Amniotic stem cell (primary cell): ENCODE measurements at places on chromosomes 2 and 18.

DNA sequence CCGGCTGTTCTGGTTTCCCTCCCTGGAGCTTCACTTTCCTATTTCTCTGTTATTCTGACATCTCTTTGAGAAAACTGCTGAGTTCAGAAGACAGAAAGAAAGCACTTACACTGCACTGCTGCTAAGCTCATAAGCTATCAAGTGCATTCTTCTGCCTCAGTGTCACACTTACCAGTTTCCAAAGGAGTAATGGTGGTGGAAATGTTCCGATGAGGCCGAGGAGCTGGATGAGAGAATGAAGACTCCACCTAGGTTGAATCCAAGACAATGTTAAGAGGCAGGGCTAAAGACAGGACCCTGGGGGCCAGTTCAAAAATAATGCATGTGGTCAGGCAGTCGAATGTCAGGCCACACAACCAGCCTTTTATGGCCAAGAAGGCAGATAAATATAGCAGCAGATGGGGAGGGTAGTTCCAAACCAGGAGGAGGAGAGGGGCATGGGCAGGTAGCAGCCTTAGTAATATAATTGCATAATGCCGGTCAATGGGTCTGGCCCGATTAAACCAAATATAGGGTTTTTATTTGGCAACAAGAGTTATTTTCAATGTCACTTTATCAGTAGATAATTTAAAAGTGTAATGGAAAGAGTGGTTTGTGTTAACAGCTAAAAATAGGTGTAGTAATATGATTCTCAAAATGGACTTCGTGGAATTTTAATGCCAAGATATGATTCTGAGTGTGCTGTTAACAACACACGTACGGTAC lies at the start of gene MYOM1:
TSS of gene MYOM1 (minus strand) at position 338 of the 705 bp plus-strand sequence. CDS start 4,745 bp downstream, outside the sequence.
- no peak for DNase-seq

DNA sequence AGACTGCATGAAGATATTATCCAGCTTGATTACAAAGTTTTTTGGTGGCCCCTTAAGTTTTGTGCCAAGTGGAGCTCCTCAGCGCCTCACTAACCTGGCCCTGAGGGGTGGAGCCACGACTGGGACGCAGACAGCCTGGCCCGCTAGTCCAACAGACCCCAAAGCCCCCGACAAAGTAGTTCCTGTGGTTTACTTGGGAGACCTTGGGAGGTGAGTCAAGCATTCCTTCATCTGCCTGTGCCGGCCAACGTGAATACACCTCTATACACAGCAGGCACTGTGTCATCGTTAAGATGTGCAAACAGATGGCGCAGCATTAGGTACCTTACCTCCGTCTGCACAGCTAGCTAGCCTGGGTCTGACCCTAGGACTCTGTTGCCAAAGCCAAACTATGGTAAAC lies 55.0 kb upstream of the LAMA1 start:
- no peak for DNase-seq

DNA sequence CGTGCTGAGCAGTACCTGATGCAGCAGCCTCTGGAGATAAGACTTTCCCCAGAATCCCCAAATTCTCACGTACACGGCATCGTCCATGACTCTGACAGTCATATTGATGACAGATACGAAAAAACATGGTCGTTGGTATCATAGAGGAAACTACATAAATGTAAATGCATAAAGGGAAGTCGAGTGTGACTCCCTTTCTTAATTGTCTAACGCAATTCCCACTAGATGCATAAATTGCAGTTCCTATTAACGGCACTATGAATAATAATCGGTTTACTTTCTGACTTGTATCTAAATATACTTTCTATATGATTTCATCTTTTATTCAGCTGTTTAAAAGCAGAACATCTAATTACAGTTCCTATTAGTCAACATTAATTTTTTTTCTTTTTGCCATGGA lies 322.6 kb upstream of the REV1 start:
- DNase-seq: no peak

DNA sequence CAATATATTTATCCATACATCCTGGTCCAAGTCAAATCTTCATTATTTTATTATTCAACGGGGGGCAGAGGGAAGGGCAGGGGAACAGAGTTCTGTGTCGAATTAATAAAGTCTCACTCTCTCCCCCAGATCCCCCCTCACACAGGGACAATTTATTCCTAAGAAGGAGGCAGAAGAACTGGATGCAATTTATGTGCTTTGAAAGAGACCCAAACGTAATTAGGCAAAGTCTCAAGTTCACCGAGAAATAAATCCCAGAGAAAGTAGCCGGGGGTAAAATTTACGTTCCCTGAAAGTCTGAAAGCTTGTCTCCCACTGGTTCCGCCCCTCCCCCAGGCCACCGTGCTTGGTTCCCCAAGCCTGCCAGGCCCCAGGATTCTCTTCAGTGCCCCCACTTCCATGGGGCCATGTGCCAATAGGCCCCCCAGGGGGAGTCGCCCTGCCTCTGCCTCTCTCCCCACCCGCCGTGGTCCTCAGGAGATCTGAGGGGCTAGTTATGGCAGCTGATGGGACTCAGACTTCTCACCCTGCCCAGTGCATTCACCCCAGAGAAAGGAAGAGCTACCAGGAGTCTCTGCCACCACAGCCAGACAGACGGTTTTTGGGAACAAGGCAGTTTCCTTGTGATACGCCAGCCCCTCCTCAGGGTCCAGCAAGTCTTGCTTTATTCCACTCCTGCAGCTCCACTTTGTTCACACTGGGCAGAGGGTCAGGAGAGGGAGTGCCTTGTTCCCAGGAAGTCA lies 215.5 kb downstream of the CYP26B1 start:
- no peak for DNase-seq

- DNase-seq: peak; percentile 39
Measured at GRCh38 chr2:54360055-54360792, 95.9 kb upstream of the SPTBN1 start.

- DNase-seq: no peak
Measured at GRCh38 chr2:10167316-10167715, 44.8 kb downstream of the RRM2 start.

GRCh38 chr2:74328074-74328473 lies 15.1 kb downstream of the SLC4A5 start:
- DNase-seq: no peak

- DNase-seq: no peak
Measured at GRCh38 chr2:216967889-216968288, 108.0 kb upstream of the TNP1 start.

DNA sequence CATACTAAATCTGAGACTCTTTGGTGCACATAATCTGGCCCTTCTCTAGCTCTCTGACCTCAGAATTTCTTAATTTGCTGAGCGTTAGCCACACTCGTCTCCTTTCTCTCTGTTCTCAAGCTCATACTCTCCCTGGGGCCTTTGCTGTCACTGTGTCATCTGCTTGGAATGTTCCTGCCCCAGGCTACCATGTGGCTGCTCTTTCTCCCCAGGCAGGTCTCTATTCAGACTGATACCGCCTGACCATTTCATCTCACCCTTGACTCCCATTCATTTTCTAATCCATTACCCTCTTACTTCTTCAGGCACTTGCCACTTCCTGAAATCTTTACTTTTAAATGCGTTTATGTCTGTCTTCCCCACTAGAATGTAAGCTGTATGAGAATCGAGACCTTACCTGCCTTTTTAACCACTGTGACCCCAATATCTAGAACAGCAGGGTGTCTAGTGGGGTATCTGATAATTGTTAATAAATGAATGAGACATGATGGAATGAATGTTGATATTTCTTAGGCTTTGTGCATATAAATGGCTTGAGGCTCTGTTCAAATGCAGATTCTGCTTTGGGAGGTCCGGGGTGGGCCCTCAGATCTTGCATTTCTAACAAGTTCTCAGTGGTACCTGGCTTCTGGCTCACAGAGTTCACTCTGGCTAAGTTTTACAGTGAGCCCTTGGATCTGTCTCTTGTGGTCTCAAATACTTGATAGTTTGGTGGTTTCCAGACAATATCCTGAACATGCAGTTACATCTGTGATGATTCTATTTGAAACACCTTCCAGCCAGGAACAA lies 89.9 kb upstream of the EPC2 start:
- DNase-seq: no peak

GRCh38 chr2:152701198-152701597 lies 16.1 kb downstream of the PRPF40A start:
- no peak for DNase-seq

DNA sequence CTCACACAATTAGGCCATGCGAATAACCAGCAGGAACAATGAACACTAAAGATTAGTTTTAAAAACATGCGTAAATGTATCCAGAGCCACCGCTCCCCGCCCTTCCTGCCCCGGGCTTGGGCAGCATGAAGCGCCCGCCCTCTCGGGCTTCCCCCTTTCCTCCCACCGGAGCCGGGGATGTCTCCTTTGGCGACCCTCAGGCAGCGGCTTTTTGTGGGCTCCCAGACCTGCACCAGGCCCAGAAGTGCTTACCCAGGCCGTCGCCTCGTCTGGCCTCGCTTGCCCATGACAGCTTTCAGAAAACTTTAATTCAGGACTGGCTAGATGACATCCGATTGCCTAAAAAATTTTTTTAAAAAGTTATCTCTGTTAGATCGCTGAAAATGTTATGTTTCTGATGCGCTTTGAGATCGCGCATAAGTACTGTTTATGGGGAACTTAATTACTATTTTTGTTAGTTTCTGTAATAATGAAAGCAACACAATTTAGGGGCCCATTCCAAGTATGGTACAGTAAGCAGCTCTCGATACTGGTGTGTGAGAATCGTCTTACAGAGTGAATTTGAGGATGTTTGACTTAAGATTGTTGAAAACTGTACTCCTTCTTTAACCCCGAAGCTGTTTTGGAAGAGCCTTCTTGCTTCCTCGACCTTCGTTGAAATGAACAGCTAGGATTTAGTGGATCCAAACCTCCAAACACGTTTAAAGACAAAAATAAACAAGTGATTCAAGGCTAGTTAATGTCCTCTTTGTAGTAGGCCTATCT lies 1.1 kb downstream of the MAP3K20 start:
- no peak for DNase-seq

DNA sequence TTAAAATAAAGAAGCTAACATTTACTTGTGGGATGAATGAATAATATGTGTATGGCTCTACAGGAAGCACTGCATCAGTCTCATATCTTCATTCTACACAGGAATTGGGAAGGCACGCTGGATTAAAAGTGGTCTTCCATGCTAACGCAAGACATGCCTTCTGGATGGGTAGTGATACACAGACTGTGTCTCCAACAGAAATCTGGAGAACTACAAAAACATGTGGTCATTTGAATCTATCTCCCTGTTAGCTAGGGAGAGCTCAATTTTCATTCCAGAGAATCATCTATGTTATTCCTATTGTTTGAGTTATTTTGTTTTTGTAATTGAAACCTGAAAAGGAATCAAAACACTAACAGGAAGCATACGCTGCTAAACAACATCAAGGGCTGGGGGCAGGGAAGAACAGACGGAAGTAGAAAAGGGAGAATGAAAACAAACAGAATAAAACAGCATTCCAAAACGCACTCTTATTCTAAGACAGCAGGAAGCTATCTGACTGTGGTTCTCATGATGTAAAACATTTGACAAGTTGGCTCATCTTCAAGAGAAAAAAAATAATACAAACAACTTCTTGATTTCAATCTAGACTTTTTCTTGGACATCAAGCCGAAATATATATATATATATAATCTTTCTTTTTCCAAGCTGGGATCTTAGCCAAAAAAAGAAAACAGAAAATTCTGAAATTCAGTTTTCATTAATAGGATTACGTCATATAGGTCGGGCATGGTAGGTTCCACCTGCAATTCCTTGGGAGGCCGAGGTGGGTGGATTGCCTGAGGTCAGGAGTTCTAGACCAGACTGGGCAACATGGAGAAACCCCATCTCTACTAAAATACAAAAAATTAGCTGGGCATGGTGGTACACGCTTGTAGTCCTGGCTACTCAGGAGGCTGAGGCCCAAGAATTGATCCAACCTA lies 31.5 kb upstream of the ASNSD1 start:
- DNase-seq: no peak

- no peak for DNase-seq
Measured at GRCh38 chr18:46546111-46546640, 110.8 kb downstream of the LOXHD1 start.

GRCh38 chr18:23539296-23539695 lies 36.0 kb downstream of the RMC1 start:
- DNase-seq: no peak

DNA sequence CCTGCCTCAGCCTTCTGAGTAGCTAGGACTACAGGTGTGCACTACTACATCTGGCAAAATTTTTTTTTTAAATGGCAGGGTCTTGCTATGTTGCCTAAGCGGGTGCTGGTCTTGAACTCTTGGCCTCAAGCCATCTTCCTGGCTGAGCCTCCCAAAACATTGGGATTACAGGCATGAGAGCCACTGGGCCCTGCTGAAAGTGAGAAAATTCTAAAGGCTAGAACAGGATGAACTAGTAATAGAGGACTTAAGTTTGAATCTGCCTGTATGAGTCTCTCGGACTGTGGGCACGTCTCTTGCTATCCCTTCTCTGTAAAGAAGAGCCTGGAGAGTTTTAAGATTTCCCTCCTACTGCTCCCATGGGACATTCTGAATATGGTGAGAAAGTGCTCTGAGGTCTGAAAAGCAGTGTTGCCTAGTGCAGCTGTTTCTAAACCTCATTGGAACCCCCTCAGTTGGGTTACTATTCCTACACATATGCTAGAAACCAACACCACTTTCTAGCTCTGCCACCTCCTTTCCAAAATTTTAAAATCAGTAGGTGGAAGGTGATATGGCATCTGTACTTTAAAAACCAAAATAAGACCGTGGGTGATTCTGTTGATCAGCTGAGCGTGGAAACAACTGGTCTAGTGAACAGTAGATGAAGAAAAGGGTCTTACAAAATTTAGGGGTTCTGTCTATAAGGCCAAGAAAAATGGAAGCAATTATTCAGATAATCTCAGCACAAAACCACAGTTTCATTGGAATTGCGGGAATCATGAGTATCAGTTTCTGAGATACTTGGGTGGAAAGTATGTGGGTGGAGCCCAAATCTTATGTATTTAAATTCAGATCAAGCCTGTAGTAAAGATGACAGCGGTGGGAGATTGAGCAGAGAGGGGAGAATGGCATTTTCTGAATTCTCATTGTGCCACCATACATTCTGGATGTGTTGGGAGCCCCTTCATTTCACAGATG lies 259.8 kb upstream of the CXCR4 start:
- no peak for DNase-seq

DNA sequence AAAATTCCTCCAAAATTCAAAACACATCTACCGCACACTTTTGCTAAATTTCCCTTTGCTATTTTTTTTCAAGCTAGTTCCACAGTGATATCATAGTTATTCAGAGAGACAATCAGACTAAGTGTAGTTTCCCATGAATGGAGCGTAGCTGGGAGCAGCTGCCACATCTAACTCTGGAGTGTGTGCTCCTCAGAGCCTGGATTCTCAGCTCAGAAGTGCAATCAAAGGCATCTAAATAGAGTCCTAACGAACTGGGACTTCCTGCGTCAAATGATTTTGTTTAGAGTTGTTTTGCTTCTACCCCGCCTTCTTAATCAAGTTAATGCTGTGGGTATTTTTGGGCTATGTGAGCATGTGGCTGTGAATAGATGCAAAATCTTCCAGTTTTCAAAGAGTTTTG lies 160.3 kb downstream of the TMEM18 start:
- no peak for DNase-seq
